T-helper 9 cell (primary cell): ENCODE measurements at places on chromosomes 7 and 10.

GRCh38 chr7:65233409-65234034 lies 140.1 kb upstream of the ZNF92 start:
- DNase-seq: no peak

- no peak for DNase-seq
These were observed 88.6 kb downstream of the PTPRN2 start for GRCh38 chr7:158499082-158499455.

DNA sequence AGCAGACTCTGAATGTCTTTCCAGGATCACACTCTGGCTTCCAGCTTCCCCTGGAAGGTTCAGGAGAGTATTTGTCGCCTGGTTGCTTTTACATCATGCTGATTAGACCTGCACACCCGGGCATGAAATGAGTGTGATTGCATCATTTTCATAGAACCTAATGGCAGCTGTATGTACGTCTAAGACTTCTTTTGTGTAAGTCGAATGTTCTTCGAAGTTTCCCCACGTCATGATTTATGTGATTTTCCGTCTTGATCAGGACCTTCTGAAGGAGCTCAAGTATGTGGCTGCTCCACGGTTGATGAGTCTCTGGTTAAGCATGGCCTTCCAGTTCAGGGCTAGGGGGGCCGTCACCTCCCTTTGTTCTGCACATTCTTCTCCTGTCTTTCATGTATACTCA lies 4.5 kb downstream of the EIF4H start:
- no peak for DNase-seq

DNA sequence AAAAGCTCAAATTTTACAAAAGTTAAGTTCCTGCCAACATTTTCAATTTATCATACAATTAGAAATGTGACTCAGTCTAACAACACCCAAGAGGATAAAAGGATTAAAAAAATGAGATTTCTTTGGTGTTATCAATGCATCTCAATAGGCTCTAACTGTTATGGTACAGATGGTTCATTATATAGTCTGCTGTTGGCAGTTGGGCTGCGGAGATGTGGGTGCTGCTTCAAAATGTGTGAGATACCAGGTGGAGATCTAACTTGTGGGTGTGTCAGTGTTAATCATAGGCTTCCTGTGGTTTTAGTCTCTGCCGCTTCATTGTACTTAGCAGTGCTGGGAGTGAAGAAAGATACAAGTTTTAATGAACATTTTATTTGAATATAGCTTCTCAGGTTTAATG lies 231.2 kb downstream of the EXOC4 start:
- no peak for DNase-seq

DNA sequence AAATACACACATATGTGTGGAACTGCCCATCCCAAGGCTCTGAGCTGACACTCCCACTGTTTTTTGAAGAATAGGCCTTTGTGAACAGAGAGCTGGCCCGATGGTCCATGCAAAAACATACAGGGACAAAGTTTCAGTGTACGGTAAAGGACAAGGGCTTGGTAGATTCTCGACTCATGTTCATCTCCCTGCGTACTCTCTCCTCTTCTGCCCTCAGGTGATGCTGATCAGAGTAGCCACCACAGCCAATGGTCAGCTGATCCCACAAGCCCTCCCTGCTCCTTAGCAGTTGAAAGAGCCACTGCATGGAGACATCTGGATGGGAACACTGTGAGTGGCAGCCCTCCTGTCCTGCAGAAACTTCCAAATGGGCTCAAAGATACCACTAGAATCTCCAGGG lies 23.1 kb upstream of the C10orf71 start:
- DNase-seq: no peak
